Stimulated activated CD4-positive, alpha-beta T cell treated with anti-CD3 and anti-CD28 coated beads, Interleukin-1b, Interleukin-23, amount 100 ng/mL, for 1 hour (primary cell): ENCODE measurements at places on chromosomes 5 and 9.
A peak's percentile ranks its signal among the peaks of the same experiment; 100 is the strongest.

- no peak for DNase-seq
These were observed 100.6 kb downstream of the TRIO start for GRCh38 chr5:14243766-14244165.

GRCh38 chr5:144315026-144315425 is 144.4 kb downstream of the KCTD16 start:
- no peak for DNase-seq

- no peak for DNase-seq
These were observed 111.4 kb downstream of the LHX2 start for GRCh38 chr9:124122813-124123462.

DNA sequence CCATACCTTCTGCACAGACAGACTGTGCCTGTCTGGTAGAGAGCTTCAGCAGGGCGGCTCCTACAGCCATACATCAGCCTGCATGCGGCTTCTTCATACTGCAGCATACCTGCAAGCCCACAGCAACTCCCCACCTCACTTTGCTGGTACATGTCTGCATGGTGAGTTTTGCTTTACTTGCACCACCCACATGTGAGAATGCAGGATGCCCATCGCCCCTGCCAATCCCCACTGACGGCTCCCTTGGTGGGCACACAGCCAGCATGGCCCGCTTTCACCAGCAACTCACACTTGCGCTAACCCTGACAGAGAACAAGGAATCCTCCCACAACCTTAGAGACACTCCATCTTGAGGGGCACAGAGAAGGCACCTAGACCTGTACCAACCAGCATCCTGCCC is 114.9 kb downstream of the DTWD2 start:
- DNase-seq = no peak

- no peak for DNase-seq
These were observed 57.1 kb downstream of the FOXD1 start for GRCh38 chr5:73391441-73391881.

- DNase-seq = no peak
These were observed 18.8 kb downstream of the SLC1A1 start for GRCh38 chr9:4508907-4509589.

DNA sequence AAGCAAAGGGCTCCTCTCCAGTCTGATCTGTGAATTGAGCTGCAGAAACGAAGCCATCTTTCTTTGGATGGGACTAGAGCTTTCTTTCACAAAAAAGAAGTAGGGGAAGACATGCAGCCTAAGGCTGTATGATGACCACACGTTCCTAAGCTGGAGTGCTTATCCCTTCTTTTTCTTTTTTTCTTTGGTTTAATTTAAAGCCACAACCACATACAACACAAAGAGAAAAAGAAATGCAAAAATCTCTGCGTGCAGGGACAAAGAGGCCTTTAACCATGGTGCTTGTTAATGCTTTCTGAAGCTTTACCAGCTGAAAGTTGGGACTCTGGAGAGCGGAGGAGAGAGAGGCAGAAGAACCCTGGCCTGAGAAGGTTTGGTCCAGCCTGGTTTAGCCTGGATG is 82.1 kb downstream of the PIK3R1 start:
- no peak for DNase-seq

GRCh38 chr5:137696481-137696880 is 39.4 kb downstream of the KLHL3 start:
- no peak for DNase-seq

DNA sequence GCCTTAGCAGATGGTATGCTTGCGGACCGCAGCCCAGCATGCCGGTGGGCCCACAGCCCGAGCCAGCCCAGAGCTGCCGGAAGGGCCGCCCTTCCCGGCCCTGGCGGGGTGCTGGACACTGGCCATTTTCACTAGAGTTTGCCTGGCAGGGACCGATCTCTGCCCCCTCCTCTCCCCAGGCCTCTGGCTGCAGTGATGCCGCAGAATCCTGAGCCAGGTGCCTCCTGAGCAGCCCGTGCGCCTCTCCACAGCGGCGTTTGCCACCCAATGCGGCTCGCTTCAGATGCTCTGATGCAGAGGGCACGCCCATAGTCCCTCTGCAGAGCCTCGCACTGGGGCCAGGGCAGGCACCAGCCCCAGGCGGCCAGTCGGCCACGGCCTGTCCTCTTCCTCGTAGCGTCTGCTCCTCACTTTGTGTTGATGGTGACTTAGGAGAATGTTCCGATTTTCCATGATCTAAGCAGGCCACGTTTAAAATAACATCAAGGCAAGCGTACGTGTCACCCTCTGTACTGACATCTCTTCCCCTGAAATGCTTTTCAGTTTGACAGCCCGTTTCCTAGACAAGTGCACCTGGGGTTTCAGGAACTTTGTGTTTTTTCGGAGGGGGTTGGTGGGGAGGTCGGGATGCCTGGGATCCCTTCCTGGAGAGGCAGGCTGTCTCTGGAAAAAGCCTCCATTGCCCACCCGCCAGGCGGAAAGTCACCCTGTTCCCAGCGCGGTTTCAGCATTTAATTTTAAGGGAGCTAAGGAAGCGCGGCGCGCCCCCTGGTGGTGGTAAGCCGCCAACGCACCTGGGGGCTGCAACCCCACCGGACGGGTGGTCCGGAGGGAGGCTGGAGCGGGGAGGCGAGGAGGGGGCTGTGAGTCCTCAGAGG is 29.8 kb upstream of the HMCN2 start:
- peak; percentile 57 for DNase-seq

- DNase-seq = no peak
These were observed 201.2 kb upstream of the CDKN2B start for GRCh38 chr9:22210262-22210661.

DNA sequence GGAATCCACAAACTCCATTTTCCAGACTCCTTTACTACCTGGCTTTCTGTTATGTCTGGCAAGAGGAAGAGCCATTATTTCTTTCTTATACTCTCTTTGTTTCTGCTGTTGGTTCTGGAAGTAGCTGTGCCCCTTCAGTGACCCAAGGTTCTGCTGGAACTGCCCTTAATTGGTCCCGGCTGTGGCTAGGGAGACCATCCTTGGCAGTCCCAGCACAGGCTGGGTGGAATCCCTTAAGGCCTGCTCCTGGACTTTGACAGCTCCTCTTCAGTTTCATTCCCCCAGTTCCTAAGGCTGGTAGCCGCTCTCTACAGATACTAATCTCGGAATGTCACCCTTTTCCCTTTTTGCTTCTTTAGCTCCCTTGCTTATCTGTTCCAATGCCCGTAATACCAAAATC is 81.9 kb upstream of the GLIS3 start:
- no peak for DNase-seq

DNA sequence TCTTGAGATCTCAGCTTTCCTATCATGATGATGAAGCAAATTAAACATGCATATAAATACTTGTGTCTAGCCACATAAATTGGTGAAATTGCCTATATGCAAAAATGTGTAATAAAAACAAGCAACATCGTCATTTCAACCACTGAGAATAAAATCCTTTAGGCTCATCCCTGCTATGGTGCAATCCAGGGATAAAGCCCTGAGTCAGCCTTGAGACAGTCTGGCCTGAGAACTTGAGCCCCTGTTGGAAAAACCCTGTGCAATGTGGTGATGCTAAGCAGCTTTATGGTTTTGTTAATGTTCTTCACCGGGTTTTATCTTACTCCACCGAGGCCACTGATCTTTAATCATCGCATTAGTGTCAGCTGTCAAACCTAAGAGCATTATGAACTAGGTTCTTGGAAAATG is 170.5 kb downstream of the DCP2 start:
- no peak for DNase-seq

DNA sequence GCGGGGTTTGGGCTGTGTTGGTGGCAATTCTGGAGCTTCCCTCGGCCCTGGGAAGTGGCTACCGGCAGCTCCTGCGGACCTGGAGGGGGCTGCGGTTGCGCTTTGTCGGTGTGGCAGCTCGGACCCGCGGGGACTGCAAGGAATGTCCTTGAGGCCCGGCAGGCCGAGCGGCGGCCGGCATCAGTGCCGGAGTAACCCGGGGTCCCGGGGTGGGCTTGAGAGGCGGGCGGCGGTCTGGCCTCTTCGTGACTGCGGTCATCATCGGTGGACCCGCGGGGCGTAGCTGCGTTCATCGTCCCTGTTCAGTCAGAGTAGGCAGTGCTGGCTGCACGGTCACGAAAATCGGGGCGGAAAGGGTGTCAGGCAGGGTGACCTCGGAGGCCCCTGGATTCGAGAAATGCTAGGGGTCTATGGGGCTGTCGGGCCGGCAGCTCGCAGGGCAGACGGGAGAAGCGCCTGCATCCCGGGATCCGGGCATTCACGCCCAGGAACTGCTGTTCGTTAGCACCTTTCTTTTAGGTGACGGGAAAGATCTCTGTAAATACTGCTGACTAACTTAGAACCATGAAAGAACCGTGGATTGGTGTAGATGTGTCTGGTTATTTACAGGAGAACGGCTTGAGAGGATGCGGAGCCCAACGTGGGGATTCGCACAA is 474 bp downstream of the HMGCR start:
- DNase-seq = no peak

GRCh38 chr9:6584881-6585597 is 60.5 kb downstream of the GLDC start:
- DNase-seq = no peak

DNA sequence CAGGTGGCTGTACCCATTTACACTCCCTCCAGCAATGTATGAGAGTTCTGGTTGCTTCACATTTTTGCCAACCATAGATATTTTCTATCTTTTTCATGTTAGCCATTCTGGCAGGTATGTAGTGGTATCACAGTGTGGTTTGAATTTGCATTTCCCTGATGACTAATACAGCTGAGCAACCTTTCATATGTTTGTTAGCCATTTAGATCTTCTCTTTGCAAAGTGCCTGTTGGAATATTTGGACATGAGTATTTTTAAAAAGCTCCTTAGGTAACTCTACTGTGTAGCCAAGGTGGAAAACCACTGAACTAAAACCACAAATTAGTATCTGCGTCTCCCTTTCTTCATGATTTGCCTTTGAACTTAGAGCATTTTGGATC is 31.9 kb downstream of the IRF1 start:
- DNase-seq = no peak

DNA sequence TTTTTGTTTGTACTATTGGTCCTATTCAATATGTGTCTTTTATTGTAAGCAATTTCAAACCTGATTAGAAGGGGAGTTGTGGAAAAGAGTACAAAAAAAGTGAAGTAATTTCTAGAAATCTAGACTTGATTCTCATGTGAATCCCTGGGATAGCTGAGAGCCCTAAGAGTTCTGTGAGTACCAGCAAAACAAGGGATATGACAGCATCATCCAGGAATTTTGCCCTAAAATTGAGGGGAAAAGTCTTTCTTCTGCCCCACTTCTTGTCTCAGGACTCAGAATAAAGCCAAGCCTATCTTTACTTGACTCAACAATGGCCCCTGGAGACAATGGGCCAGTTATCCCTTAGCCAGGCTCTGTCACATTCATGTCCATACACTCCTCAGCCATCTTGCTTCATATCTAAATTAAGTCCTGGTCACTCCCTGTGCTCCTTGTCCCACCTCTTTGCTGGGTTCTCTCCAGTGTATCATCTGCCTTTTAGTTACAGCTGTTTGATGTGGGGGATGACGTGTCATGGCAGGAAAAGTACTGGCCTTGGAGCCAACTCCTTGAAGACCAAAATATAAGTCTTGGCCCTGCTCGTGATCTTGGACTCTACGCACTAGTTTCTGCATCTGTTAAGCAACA is 81.2 kb downstream of the ADAMTS12 start:
- DNase-seq = no peak

- no peak for DNase-seq
These were observed 183.5 kb downstream of the SNX18 start for GRCh38 chr5:54700986-54701578.

DNA sequence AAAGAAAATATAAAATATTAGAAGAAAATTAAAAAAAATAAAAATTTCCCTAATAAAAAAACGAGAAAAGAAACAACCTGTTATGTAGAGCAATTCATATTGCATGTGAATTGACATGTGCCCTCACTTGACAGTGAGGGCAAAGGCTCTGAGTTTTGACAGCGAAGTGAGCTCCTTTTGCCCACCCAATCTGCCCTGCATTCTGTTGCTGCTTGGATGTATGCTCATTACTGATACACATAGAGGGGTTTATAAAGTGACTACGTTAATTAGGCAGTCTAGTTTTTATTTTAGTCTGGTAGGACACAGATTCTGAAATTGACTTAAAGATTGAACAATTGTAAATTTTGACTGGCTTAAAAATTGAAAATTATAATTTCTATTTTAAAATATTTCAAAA is 949.4 kb downstream of the TLE4 start:
- no peak for DNase-seq

DNA sequence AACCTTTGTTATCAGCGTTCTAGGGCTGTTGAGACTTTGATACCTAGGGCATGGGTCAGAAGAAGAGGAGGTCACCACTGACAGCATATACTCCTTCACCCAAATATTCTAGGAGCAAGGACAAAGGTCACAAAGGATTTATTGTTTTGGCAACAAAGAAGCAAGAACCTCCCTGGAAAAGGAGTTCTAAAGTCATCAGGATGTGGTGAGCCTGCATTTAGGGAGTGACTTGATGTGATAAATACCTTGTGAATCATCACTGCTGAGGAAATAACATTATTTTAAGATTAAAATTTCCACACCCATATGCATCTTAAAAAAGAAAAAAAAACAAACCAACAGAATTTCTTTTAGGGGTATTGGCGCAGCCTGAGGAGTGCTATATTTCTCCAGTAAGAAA is 13.9 kb downstream of the IFNA1 start:
- DNase-seq = no peak

- DNase-seq = no peak
These were observed 34.2 kb upstream of the MIER3 start for GRCh38 chr5:56985936-56986625.

DNA sequence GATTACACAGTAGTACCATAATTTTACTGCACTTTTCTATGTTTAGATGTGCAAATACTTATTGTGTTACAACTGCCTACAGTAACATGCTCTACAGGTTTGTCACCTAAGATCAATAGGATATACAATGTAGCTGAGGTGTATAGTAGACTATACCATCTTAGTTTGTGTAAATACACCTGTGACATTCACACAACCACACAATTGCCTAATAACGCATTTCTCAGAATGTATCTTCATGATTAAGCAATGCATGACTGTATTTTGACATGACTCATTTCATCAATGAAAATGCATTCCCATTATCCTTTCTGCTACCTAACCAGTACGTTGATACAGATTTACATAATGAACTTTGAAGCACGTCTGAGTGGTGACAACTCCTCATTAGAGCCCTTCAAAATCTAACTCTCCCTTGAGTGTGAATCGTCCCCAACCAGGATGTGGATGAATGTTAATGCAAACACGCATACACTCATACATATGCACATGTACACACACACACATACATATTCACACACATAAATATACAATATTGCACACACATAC is 28.4 kb downstream of the GZMK start:
- no peak for DNase-seq

- DNase-seq = no peak
These were observed 13.7 kb downstream of the IRX4 start for GRCh38 chr5:1868886-1869475.

GRCh38 chr9:130549093-130549735 is 30.2 kb upstream of the FUBP3 start:
- no peak for DNase-seq

DNA sequence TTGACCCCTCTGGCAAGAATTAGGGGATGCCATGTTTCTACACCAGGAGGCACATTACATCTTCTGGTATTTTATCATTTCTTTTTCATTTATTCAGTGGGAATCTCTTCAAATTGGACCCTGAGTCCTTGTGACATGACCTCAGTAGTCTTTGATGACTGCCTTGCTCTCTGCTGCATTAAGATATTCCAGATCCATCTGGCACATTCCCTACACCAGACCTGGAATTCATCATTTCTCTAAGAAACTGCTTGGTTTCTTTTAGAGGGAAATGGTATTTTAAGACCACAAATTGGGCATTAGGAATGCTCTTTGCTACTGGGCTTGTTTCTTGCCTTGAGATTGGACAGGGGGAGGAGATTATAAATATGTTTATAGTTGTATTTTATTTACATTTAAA is 61.0 kb downstream of the GALNT10 start:
- DNase-seq = no peak

- DNase-seq = no peak
These were observed 120.9 kb downstream of the SSBP2 start for GRCh38 chr5:81629986-81630385.
